Activated CD4-positive, alpha-beta T cell treated with anti-CD3 and anti-CD28 coated beads, Interleukin-2, amount 50 U/mL, for 24 hours (primary cell): ENCODE measurements at places on chromosomes 1 and 21.

- no peak for DNase-seq
Measured at GRCh38 chr1:222241410-222241809, 306.5 kb downstream of the HHIPL2 start.

DNA sequence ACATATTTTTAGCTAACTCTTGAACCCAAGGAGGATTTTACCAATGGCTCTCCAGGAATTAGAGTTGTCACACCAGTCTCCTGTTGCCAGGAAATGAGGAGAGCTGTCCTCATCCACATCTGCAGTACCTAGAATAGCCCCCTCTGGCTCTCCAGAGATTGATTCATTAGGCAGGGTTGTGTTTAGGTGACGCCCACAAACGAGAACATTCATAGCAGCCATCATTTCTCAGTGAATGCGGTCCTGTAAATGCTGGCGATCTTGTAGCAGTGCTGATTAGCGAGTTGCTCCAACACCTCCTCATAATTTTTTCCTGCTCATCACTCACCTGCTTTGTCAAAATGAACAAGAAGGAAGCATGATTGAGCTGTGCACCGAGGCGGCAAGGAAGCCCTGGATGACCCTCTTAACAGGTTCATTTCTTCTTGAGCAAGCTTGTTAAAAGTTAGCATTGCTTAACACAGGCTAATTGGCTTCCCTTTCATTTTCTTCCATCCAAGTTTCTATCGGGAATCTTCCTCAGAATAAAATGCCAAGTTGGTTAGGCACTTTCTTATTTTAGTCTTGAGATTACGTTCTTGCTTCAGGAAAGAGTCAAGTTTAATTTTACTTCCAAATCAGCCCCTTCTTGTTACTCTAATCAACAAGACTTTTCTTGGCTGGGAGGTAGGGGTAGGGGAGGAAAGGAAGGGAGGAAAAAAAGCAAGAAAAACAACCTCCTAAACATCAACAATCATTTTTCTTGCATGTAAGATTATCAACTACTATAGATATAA, 16.5 kb upstream of the KLHDC8A start:
- DNase-seq, result no peak

DNA sequence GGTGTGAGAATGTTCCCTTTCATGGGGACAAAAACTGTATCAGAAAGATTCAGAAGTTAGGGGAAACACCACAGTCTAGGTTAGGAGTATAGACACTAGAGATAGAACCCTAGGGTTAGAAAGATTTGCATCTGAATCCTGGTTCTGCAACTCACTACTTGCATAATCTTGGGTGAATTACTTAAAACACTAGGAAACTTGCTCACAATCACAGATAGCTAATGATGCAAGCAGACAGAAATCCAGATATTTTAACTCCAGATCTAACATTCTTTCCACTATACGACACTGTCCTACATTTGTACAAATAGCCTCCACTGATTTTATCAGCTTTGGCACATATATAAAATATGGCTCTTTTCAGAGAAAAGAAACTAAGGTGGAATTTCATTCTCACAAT, 30.8 kb upstream of the GLIS1 start:
- DNase-seq, result no peak

DNA sequence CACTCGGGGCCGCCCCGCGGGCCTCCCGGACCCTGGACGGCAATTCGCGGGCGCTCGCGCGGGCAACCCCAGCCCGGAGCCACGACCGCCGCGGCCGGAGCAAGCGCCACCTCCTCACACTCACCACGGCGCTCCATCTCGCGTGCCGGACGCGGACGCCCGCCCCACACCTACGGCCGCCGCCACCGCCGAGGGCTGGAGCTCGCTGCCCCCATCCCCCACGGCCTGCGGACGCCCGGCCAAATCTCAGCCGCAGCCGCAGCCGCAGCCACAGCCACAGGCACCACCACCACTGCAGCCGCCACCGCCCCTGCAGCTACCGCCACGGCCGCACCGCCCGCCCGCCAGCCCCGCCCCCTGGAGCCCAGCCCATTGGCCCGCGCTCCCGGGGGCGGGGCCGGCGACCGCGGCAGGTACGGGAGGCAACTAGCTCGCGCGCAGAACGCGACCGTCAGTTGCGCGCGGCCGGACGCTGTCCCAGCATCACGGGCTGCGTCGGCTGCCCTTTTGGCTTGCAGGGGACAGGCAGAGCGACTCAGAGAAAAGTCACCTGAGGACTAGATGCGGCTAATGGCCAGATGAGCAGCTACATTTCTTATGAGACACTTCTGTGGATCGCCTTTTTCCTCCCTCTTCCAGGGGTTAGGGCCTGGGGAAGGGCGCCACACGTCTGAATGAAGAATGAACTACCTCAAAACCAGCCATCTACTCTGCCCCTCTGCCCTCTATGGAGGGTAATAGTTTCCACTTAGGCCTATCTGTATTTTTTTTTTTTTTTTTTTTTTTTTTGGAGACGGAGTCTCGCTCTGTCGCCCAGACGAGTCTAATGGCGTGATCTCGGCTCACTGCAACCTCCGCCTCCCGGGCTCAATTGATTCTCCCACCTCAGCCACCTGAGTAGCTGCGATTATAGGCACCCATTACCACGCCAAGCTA, at the start of gene ARHGAP29:
Gene ARHGAP29 (minus strand): TSS at position 294 of the 936 bp plus-strand sequence. CDS start 5,973 bp downstream, outside the sequence.
- DNase-seq, result peak; percentile 27

DNA sequence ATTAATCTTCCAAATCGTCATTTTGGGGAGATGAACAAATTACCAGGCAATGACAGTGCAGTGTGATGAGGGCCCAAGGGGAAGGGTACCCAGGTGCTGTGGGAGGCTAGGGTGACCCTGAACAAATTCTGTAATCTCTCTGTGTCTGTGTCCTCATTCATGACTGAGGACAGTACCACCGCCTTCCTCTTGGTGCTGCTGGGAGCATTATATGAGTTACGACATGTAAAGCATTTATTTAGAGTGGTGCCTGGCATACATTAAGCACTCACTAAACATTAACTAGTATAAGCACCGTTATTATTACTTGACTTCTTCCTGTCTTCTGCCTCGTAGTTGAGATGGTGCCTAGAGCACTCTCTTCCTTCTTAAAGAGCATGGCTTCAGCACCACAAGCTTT, 468.2 kb upstream of the VAMP3 start:
- no peak for DNase-seq

DNA sequence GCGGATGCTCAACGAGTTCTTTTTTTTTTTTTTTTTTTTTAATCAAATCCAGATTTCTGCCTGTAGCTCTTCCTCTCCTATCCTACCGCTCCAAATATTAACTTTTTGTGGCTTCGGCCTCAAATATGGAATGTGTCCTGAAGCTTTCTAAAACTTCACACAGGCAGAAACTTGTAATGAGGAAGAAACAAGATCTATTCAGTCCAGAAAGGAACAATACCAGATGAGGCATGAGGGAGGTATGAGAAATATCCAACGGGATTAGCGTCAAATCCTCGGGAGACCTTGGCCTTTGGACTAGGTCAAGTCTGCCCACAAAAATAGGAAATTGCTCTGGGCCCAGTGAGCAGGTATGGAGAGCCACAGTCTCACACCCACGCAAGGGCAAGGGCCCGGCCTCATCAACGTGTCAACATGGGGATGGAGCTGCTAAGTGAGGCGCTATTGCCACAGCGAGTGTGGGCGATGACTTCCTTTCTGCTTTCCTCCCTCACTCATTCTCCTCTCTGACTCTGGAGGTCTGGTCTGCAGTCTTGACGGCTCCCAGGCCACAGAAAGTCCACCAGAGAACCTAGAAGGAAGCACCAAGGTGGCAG, 66.6 kb downstream of the BCAR3 start:
- no peak for DNase-seq

DNA sequence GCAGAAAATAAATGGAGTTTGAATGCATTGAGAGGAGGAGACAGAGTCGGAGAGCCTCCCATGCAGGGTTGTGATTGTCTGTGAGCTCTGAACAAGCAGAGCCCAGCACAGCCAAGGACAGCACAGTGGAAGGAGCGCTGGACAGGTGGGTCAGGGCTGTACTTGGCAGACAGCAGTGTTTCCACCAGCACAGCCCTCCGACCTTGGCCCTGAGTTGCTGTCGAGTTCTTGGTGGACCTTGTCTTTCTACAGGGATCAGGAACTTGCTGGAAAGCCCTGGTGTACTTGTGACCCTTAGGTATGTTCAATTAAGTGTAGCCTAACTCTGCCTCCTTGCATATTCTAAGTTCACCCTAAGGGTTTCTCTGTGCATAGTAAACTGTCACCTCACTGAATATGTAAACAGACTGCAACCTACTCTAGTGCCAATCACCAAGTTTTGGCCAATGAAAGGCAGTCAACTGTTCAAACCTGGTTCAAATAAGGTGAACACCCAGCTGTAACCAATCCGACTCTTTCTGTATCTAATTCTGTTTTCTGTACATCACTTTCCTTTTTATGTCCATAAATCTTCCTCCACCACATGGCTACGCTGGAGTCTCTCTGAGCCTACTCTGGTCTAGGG, 86.6 kb upstream of the SLC25A33 start:
- DNase-seq, result no peak

GRCh38 chr1:212615201-212615470, 6.6 kb downstream of the ATF3 start:
- DNase-seq, result no peak

GRCh38 chr1:110440877-110441276, 10.1 kb upstream of the PROK1 start:
- DNase-seq, result no peak

GRCh38 chr1:26346274-26347033, 7.5 kb downstream of the CRYBG2 start:
- DNase-seq, result no peak

- peak; percentile 30 for DNase-seq
Measured at GRCh38 chr21:44487831-44488230, 32.5 kb downstream of the LRRC3 start.

- DNase-seq, result no peak
Measured at GRCh38 chr21:36065497-36066036, 4.3 kb upstream of the CBR1 start.

GRCh38 chr1:31055953-31056352, 9.6 kb downstream of the PUM1 start:
- DNase-seq, result no peak

GRCh38 chr1:48061162-48062136, 64.3 kb upstream of the TRABD2B start:
- DNase-seq, result no peak

DNA sequence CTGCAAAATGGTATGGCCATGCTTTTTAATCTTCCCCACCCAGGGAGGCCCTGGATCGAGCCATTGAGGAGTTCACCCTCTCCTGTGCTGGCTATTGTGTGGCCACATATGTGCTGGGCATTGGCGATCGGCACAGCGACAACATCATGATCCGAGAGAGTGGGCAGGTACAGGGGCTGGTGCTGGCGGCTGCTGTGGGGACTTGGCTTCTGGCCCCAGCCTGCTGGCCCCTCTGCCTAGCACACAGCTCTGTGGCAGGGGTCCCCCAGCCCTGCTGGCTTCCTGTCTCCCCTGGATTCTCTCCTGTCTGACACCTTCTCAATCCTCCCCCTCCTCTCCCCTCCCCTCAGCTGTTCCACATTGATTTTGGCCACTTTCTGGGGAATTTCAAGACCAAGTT, 72.4 kb downstream of the PIK3CD start:
- DNase-seq, result no peak

DNA sequence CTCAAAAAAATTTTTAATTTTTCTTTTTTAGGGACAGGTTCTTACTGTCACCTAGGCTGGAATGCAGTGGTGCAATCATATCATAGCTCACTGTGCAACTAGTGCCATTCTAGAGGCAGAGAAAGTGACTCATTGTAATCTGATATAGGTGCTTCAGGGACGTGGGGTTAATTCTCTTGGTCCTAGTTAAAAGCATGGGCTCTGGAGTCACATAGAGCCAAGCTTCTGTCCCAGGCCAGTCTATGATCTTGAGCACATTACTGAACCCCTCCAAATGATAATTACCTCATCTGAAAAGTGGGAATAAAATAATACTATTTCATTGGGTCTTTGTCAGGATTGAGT, 1.1 kb upstream of the ADIPOR1 start:
- no peak for DNase-seq

DNA sequence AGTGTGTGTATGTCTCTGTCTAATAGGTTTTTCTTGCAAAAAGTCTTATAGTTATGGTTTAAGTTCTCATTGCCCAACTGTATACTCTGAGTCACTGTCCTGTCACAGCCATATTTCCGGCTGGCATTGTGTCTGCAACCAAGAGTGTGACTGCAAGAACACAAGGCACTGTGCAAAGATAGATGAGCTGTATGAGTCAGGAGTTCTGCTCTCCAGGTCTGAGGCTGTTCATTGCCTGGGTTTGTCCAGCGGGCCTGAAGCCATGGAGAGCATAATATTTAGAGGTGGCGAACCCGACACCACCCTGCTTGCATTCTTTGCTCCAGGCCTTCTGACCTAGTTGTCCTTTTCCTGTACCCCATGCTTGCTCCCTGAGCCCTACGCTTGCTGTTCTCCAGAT, 50.9 kb upstream of the CNIH3 start:
- DNase-seq, result no peak

DNA sequence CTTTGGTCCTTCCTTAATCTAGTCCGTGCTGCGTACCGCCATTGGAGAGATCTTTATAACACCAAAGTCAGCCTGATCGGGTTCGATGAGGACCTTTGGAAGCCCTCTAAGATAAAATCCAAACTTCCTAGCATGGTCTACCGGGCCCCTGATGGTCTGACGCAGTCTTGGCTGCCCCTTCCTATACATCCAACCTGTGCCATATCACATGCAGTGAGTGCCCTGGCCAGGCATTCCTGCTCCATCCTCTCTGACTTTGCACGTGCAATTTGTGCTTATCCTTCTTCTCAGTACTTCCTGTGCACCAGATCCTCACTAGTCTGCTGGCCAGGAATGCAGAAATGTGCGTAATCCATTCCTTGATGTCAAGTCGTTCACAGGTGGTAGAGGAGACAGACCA, 45.6 kb downstream of the CFAP57 start:
- no peak for DNase-seq

DNA sequence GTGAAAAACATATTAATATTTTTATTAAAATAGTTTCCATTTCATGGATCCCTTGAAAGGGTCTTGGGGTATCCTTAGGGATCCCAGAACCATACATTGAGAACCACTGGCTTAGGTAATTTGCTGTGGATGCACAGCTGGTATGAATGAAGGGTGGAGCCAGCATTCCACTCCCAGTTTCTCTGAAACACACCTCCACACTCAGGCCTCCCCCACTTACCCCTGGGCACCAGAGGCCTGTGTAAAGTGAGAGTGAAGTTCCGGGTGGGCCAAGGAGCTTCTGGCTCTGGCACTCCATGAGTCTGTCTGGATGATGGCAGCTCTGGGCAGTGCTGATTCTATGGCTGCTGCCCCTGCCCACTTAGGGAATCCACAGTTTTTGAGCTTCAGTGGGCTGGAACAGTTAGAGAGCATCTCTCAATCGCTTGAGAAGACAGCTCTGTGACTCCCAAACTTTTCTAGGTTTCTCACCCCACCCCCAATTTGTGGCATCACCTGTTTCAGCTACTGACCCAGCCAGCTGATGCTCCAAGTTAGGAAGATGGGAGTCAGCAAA, 57.8 kb upstream of the CD1D start:
- no peak for DNase-seq

- no peak for DNase-seq
Measured at GRCh38 chr1:116532671-116533428, 38.0 kb downstream of the CD58 start.

DNA sequence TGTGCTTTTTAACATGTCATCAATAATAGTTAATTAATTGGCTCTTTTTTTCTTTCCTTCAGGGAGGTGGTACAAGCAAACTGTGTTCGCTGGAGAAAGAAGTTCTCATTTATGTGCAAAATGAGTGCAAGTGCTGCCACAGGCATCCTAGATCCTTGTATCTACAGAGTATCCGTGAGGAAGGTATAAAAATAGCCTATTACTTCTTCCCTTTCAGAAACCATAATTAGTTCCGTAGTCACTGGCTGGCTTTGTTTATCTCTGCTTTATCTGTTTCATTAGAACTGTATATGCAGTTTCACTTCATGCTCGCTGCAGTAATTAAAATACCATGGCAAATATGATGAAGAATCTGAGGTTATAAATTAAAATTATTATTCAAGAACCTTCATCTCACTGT, 40.6 kb downstream of the EEIG2 start:
- no peak for DNase-seq
